ENCODE measurements at places on chromosomes 1 and 21. TPM values are rescaled to one million over a fixed set of nuclear protein-coding genes. Genes with fewer than 3 reads are reported as not detected.

The SNAPIN gene
- 23.9 TPM for total RNA-seq

The DIO1 gene
- total RNA-seq: not detected

The RIPPLY3 gene
- not detected for total RNA-seq

The LTN1 gene
- total RNA-seq: 32.5 TPM

The CD34 gene
- total RNA-seq: not detected

The FNDC7 gene
- total RNA-seq: not detected

The HES3 gene
- not detected for total RNA-seq

The OR2L5 gene
- not detected for total RNA-seq

Data from natural killer cell treated with Interleukin-12 subunit alpha and Interleukin-12 subunit beta and Interleukin-15 and Interleukin-18, amount 100 ng/mL, for 72 hours (primary cell).